ENCODE measurements at places on chromosomes 1 and 21. TPM values are rescaled to one million over a fixed set of nuclear protein-coding genes. Genes with fewer than 3 reads are reported as not detected.

GRCh38 chr1:42926235-42926878 is 32.3 kb downstream of the SLC2A1 start:
- H3K4me1 ChIP-seq, result peaks cover 10% of the 10 kb centered on the region
- no peak for DNase-seq
- H3K27ac ChIP-seq, result no peak overlapping the region
- H3K36me3 ChIP-seq, result peaks cover 30% of the 10 kb centered on the region
- H3K4me3 ChIP-seq, result no peak overlapping the region

DNA sequence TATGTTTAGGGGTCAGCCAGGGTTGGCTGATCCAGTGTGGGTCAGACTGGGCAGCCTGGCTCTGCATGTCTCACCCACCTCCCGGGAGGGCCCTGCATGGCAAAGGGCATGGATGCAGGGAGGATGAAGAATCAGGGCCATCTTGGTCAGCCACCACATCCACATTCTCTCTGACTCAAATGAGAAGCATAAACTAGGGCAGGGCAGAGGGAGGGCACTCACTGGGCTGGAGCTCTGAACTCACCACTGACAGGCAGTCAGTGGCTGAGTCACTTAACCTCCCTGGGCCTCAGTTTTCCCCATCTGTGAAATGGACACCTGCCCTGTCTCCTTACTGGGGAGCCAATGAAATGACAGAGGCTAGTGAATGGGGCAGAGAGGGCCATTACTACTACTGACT is 4.3 kb upstream of the CELA2A start:
- no peaks in the 10 kb centered on the region for H3K4me1 ChIP-seq
- no peaks in the 10 kb centered on the region for H3K27me3 ChIP-seq
- no peaks in the 10 kb centered on the region for H3K36me3 ChIP-seq
- DNase-seq, result no peak
- H3K4me3 ChIP-seq, result no peak overlapping the region

DNA sequence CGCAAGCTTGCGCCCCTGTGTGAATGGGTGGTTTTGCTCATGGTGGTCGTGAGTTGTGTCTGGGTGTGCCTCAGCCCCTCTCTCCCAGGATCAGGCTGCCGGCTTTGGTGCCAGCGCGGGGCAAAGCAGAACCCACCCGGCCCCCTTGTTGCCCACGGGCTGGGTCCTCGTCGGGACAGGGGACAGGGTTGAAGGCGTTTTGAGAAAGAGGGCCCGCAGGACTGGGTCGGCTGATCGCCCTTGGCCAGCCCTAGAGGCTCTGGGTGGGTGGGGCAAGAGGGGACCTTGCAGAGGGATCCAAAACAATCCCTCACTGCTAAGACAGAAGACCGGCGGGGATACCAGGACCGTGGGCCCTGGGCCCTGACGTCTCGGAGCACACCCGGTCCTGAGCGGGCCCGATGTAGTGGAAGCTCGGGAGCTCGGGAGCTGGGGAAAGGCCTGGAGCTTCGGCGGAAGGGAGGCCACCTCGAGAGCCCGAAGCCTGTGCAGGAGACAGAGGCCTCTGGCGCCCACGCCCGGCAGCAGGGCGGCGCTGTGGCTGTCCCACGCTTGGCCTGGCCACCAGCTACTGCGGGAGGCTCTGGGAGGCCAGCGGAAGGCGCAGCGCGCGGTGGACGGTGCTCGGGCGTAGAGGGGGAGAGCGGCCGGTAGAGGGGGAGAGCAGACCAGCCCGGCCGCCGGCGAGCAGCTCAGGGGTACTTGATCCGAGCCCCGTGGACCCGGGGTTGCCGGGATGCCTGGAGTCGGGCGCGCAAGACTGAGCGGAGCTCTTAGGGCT is 2.8 kb upstream of the ZNF678 start:
- H3K4me3 ChIP-seq, result no peak overlapping the region
- no peak overlapping the region for H3K27ac ChIP-seq
- H3K36me3 ChIP-seq, result no peaks in the 10 kb centered on the region
- H3K4me1 ChIP-seq, result peaks cover 5% of the 10 kb centered on the region
- peaks cover 46% of the 10 kb centered on the region for H3K27me3 ChIP-seq

DNA sequence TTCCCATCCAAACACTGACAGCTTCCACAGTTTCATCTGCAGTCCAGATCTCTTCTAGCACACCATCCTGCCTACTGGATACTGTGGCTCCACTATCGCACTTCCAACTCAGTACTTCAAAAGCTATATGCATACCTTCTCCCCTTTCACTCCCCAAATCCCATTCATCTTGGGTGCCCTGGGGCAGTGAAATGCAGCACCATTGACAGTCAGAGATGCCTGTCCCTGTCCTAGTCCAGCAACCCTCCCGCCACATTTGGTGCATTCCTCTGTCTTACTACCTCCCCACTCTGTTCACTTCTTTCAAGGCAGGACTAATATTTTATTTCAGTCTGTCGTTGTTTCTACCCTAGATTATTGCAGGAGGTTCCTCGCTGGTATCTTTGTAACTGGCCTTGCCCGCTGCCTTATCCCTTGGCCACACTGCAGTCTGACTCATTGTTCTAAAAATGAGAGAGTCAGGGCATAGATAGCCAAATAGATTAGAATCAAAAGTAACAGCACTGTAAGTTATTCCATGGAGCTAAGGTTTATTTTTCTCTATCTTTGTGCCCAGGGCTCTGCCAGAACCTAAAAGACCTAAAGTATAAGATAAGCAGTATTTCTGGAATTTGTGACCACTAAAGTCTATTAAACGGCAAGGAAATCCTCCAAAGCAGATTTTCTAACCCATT is 96.7 kb downstream of the ESRRG start:
- no peak overlapping the region for H3K4me3 ChIP-seq
- H3K27ac ChIP-seq, result no peak overlapping the region
- no peaks in the 10 kb centered on the region for H3K27me3 ChIP-seq
- DNase-seq, result no peak

ELAPOR1 gene
- total RNA-seq, result 1.1 TPM

SMPDL3B gene
- not detected for total RNA-seq

DESI2 gene
- total RNA-seq, result 37.2 TPM

IRF6 gene
- 42.0 TPM for total RNA-seq

Data from endothelial cell of umbilical vein (primary cell).